ENCODE measurements at places on chromosomes 2 and 18.

- no peak for DNase-seq
These were observed 77.0 kb downstream of the ARHGEF33 start for GRCh38 chr2:38966678-38967077.

GRCh38 chr18:433960-434359, 66.5 kb downstream of the COLEC12 start:
- no peak for DNase-seq

GRCh38 chr2:186255823-186256222, 230.2 kb upstream of the ZC3H15 start:
- no peak for DNase-seq

DNA sequence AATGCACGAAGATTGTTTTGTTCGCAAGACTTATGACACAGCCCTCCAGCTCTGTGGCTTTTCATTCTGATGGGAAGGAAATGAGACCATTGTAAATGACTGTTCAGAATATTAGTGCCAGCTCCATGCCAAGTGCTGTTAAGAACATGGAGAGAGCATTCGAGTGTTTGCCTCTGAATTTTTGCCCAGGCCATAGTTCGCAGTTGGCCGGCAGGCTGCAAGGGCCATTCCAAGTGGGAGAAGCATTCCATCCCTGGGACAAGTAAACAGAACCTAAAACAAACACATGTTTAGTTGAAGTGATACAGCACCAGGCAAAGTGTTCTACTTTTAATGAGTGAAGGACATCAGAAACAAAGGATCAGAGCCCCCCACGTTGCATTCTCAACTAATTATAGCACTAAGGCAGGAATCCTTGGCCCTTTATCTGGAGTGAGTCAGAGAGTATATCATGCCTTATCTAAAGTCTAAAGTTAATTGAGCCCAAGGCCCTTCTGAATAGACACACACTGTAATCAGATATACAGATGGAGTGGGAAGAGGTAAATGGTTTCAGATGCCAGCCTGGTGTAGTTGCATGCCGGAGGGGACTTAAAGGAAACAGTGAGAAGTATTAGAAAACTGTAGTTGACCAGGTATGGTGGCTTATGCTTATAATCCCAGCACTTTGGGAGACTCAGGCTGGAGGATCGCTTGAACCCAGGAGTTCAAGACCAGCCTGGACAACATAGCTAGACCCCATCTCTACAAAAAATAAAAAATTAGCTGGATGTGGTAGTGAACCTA, 53.3 kb downstream of the NEDD4L start:
- DNase-seq = no peak

GRCh38 chr2:54455563-54456361, at the start of gene SPTBN1:
Gene SPTBN1, plus strand, starts transcription at chr2:54456327. Its CDS starts 70,092 bp downstream, at chr2:54526419.
- DNase-seq = peak; percentile 82

DNA sequence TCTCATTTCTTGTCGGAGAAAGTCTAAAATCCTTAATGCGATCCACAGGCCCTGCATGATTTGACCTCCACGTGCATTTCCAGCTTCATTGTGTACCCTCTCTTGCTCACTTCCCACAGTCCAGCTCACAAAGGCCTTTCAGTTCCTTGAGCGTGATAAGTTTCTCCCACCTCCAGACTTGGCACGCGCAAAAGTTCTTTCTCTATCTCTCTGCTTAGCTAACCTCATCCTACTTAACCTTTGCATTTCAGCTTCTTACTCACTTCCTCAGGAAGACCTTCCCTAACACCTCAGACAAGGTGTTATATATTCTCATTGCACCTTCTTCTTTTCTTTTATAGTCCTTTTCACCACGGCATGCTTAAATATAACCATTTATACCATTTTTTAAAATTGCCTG, 124.8 kb upstream of the XPO1 start:
- DNase-seq = no peak

DNA sequence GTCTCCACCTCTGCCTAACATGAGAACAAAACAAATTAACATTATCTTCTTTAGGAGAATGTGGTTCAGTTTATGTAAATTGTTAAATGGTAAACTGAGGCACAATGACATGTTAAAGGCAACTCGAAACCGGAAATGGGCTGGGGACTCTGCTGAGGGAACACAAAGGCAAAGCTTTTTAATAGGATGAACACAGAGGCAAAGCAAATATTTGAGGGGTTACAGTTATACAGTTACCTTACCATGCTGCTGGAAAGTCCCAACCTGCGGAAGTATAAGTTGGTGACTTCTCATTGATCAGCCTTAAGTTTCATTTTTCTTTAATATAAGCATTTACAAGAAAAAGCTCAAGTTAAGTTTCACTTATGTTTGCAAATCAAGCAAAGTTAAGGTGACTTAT, 195.0 kb downstream of the DLGAP1 start:
- no peak for DNase-seq

- DNase-seq = no peak
These were observed 161.1 kb downstream of the LAMA1 start for GRCh38 chr18:6956495-6956894.

Measured in right renal pelvis (tissue), 4 donors.